ENCODE measurements at places on chromosomes 6 and 20. TPM values are rescaled to one million over a fixed set of nuclear protein-coding genes. Genes with fewer than 3 reads are reported as not detected.

- no peaks in the 10 kb centered on the region for H3K36me3 ChIP-seq
- no peak for DNase-seq
Measured at GRCh38 chr20:50346374-50347283, 156.0 kb downstream of the CEBPB start.

DNA sequence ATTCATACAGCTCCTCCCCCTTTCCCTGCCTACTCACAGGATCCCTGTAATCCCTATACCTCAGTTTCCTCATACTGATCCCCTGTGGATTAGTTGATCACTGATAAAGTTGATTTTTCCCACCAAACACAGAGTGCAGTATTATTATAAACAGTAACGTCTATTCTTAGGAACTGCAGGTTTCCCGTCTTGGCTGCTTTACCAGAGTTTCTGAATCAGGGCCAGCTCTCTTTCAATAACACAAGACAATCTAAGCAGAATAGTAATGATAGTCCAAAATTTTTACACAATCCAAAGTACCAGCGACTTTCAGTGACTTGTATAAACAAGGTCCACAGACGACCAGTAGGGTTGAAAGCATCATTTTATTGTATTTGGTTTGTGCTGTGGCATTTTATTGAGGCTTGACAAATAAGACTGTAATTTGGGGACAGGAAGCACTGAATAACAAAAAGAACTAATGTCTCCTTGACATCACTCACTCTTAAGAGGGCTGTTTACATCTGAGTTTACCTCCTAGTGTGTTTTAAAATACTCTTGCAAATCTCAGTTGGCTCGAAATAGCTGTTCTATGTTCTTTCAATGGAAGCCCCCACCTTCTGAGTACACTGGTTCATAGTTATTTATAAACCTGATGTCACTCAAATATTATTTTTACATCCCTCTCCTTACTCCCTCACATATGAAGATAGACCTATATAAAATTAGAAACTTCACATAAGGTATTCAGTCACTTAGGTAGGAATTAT lies 6.1 kb upstream of the JARID2 start:
- H3K4me1 ChIP-seq: no peaks in the 10 kb centered on the region
- H3K27me3 ChIP-seq: no peaks in the 10 kb centered on the region
- H3K27ac ChIP-seq: no peak overlapping the region
- no peak for DNase-seq
- H3K36me3 ChIP-seq: no peaks in the 10 kb centered on the region

DNA sequence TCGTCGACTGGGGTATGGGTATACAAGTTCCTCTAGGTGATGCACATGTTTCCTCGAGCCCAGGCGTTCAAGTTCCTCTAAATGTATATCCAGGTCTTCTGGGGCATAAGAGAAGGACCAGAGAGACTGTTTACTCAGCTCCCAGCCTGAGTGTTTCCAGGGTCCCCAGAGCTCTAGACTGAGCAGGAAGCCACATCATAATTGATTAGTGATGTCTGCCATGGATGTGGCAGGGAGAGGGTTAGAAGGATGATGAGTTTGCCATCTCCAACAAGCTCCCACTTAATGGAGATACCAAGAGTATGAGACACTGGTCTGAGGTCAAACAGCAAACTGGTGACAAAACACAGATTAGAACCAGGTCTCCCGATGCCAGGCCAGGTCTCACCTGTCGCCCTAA lies 74.8 kb downstream of the PREX1 start:
- H3K36me3 ChIP-seq: no peaks in the 10 kb centered on the region
- H3K27me3 ChIP-seq: no peaks in the 10 kb centered on the region
- peaks cover 7% of the 10 kb centered on the region for H3K4me1 ChIP-seq
- DNase-seq: no peak
- no peak overlapping the region for H3K27ac ChIP-seq

- H3K36me3 ChIP-seq: no peaks in the 10 kb centered on the region
- H3K4me3 ChIP-seq: peak overlapping the region; percentile 64
- H3K4me1 ChIP-seq: peaks cover 5% of the 10 kb centered on the region
- DNase-seq: no peak
- H3K27ac ChIP-seq: no peak overlapping the region
Measured at GRCh38 chr6:121436960-121437850, 1.8 kb downstream of the GJA1 start.

- H3K4me3 ChIP-seq: no peak overlapping the region
- H3K4me1 ChIP-seq: no peaks in the 10 kb centered on the region
- peaks cover 7% of the 10 kb centered on the region for H3K36me3 ChIP-seq
- no peak for DNase-seq
Measured at GRCh38 chr20:45959126-45959525, 12.9 kb downstream of the ZNF335 start.

GRCh38 chr20:51840865-51841264 lies 38.5 kb upstream of the SALL4 start:
- no peaks in the 10 kb centered on the region for H3K36me3 ChIP-seq
- peaks cover 3% of the 10 kb centered on the region for H3K4me1 ChIP-seq
- H3K4me3 ChIP-seq: no peak overlapping the region
- H3K27me3 ChIP-seq: no peaks in the 10 kb centered on the region

DNA sequence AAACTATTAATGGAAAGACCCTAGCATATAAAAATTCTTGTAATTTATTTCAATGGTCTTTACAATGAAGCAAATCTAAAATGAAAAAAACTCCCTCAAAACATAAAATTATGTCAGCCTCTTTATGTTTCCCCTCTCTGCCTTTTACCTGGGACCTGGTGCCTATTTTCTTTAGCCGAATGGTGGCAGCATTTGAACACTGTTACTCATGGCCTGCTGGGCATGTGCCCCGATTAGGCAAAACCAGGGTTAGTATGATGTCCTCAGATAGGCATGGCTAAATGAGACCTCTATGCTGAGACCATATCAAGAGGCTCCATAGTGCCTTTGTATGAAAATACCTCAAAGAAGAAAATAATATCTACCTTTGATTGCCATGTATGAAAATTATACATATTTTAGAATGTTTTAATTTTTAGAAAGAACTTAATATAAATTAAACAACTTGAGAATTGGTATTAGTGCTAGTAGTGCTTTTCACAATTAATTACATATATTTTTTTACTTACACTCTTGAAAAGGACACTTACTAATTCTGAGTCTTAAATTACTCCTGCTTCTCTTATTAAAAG lies 22.5 kb upstream of the C6orf58 start:
- no peak overlapping the region for H3K4me3 ChIP-seq
- H3K27me3 ChIP-seq: peaks cover 2% of the 10 kb centered on the region
- no peak overlapping the region for H3K27ac ChIP-seq
- DNase-seq: no peak
- H3K36me3 ChIP-seq: no peaks in the 10 kb centered on the region

DNA sequence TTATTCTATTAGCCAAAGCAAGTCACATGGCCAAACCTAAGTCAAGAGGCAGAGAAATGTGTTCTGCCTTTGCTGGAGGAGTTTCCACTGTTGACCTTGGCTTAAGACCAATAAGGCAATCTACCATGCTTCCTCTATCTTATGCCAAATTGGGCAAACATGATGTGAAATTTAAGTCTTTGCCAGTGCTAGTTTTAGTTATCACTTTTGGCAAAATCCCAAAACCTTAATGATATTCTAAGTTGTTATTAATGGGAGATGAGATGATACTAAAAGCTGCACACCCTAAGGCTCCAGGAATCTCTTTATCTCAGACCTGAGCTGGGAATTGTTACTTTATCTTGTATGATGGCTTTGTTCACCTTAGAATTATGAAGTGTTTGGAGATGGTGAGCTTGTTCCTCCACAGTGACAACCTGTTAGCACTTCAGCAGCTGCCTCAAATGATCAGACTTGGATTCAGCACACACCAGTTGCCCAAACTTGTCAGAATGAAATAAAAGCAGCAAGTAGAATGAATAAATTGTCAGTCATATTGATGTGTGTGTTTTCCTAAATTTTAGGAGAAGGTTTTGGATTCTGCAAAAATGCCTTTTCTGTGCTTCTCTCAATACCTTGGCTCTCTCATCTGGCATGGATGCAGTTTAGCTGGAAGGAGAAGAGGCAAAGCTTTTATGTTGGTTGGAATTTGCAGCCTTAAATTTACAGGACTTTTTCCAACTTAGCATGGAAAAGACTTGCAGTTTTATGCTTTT lies 49.3 kb downstream of the RIN2 start:
- no peak overlapping the region for H3K4me3 ChIP-seq
- peak overlapping the region; percentile 26 for H3K27ac ChIP-seq
- H3K36me3 ChIP-seq: no peaks in the 10 kb centered on the region
- H3K27me3 ChIP-seq: no peaks in the 10 kb centered on the region
- peaks cover 11% of the 10 kb centered on the region for H3K4me1 ChIP-seq

Gene CGAS
- total RNA-seq: 38.4 TPM

GRCh38 chr20:6812530-6812929 lies 45.0 kb downstream of the BMP2 start:
- H3K4me1 ChIP-seq: no peaks in the 10 kb centered on the region
- no peak for DNase-seq
- H3K36me3 ChIP-seq: no peaks in the 10 kb centered on the region
- no peak overlapping the region for H3K27ac ChIP-seq
- no peaks in the 10 kb centered on the region for H3K27me3 ChIP-seq

GRCh38 chr20:64036346-64037198 lies 590 bp downstream of the C20orf204 start:
- H3K4me1 ChIP-seq: peaks cover 33% of the 10 kb centered on the region
- no peak overlapping the region for H3K4me3 ChIP-seq
- H3K36me3 ChIP-seq: 0 out of 2 replicates have a peak, but pooled peaks cover 2% of the 10 kb centered on the region
- H3K27ac ChIP-seq: no peak overlapping the region
- no peak for DNase-seq

- H3K27me3 ChIP-seq: no peaks in the 10 kb centered on the region
- no peak overlapping the region for H3K27ac ChIP-seq
- no peak for DNase-seq
- H3K36me3 ChIP-seq: peaks cover 6% of the 10 kb centered on the region
- H3K4me3 ChIP-seq: no peak overlapping the region
- peaks cover 11% of the 10 kb centered on the region for H3K4me1 ChIP-seq
Measured at GRCh38 chr20:34951652-34952051, 4.0 kb downstream of the GSS start.

DNA sequence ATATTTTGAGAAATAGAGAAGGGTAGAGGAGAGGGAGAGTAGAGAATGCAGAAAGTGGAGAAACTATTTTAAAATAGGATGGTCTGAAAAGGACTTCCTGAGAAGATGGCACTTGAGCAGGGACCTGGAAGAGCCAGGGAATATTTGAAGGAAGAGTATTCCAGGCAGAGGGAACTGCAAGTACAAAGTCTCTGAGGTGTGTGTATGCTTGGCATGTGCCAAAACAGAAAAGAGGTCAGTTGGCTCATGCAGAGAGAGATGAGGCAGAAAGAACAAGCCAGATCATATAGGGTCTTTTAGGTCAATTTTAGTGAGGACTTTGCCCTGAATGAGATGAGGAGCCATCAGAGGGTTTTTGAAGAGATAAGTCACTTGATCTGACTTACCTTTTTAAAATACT lies 145.9 kb downstream of the FLRT3 start:
- H3K27ac ChIP-seq: no peak overlapping the region
- H3K4me1 ChIP-seq: no peaks in the 10 kb centered on the region
- no peaks in the 10 kb centered on the region for H3K27me3 ChIP-seq
- no peak for DNase-seq

Gene EPB41L1
- total RNA-seq: 8.6 TPM

DNA sequence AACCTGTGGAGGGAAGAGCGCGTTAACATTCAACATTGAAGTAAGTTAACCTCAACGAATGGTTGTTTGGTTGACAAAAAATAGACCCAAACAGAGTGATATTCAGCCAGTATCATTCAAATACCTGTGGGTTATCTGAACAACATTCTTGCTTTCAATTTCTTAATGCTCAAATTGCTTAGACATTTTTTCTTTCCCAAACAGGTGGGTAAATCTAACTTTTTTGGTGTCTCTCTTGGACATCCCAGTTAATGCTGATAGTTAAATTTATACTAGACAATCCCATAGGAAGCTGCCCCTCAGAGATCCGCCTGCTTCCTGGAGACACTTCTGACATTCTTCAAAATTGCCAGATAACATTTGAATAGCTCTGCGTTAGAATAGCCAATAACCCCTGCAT lies 14.1 kb upstream of the PFDN4 start:
- DNase-seq: no peak
- peaks cover 11% of the 10 kb centered on the region for H3K4me1 ChIP-seq
- H3K36me3 ChIP-seq: no peaks in the 10 kb centered on the region
- no peak overlapping the region for H3K4me3 ChIP-seq
- H3K27me3 ChIP-seq: no peaks in the 10 kb centered on the region

DNA sequence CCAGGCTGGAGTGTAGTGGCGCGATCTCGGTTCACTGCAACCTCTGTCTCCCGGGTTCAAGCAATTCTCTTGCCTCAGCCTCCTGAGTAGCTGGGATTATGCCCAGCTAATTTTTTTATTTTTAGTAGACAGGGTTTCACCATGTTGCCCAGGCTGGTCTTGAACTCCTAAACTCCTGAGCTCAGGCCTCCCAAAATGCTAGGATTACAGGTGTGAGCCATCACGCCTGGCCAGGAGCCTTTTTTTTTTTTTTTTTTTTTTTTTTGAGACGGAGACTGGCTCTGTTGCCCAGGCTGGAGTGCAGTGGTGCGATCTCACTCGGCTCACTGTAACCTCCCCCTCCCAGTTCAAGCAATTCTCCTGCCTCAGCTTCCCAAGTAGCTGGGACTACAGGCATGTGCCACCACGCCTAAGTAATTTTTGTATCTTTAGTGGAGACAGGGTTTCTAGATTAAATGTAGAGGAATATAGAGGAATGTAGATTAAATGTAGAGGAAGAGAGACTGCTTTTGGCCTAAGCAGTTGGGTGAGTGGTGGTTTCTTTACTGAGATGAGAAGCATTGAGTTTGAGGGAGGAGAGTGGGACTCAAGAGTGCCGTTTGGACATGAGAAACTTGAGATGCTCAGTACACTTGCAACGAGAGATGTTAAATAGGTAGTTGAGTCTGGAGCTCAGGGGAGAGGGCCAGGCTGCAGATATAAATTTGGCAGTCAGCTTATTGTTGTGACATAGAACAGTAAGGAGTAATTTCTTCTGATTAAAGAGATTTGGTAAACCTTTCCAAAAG lies 16.7 kb downstream of the VAPB start:
- H3K27ac ChIP-seq: no peak overlapping the region
- DNase-seq: no peak
- H3K4me3 ChIP-seq: no peak overlapping the region
- no peaks in the 10 kb centered on the region for H3K36me3 ChIP-seq
- no peaks in the 10 kb centered on the region for H3K27me3 ChIP-seq
- peaks cover 4% of the 10 kb centered on the region for H3K4me1 ChIP-seq

Gene TTPAL
- 37.4 TPM for total RNA-seq

GRCh38 chr20:58571693-58572427 lies 56.7 kb upstream of the APCDD1L start:
- H3K27me3 ChIP-seq: no peaks in the 10 kb centered on the region
- no peaks in the 10 kb centered on the region for H3K36me3 ChIP-seq
- H3K4me3 ChIP-seq: no peak overlapping the region
- DNase-seq: no peak

Gene FGD2
- total RNA-seq: 0.10 TPM

Gene RNF144B
- total RNA-seq: 5.6 TPM

GRCh38 chr20:54115172-54115854 lies 44.9 kb upstream of the BCAS1 start:
- H3K27ac ChIP-seq: no peak overlapping the region
- no peaks in the 10 kb centered on the region for H3K36me3 ChIP-seq
- no peaks in the 10 kb centered on the region for H3K27me3 ChIP-seq
- 0 out of 2 replicates have a peak, but pooled peaks cover 2% of the 10 kb centered on the region for H3K4me1 ChIP-seq
- H3K4me3 ChIP-seq: no peak overlapping the region

Gene RIMS4
- total RNA-seq: 4.0 TPM

- no peaks in the 10 kb centered on the region for H3K36me3 ChIP-seq
- DNase-seq: no peak
- H3K4me3 ChIP-seq: no peak overlapping the region
- H3K4me1 ChIP-seq: no peaks in the 10 kb centered on the region
Measured at GRCh38 chr6:66538551-66539135, 831.6 kb upstream of the EYS start.

All from Panc1 (cell line).